ENCODE measurements at places on chromosomes 12 and 14.

DNA sequence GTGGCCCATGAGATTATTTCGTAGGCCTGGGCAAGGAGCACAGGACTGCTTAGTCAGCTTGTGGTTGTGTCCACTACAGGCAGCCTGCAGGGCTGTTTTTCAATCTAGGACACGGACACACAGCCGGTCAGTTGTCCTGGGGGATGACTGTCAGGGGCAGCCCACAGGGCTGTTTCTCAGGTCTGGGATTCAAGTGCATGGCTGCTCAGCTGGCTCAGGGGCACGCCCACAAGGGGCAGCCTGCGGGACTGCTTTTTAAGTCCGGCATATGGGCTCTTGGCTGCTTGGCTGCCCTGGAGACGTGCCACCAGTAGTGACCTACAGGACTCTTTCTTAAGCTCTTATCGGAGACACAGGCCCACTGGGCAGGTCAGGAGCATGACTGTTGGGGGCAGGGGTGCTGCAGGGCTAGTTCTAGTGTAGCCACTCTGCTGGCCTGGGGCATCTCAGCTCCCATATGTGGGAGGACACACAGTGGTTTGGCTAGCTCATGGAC is 26.6 kb upstream of the GTF2A1 start:
- DNase-seq, result no peak

- no peak for DNase-seq
Measured at GRCh38 chr14:88631091-88631490, 68.3 kb downstream of the ZC3H14 start.

GRCh38 chr12:100824476-100824875 is 29.9 kb downstream of the ANO4 start:
- DNase-seq, result no peak

- DNase-seq, result no peak
Measured at GRCh38 chr12:31015215-31015614, 58.4 kb upstream of the DDX11 start.

GRCh38 chr12:113348849-113349536 is 9.4 kb upstream of the PLBD2 start:
- DNase-seq, result peak; percentile 38

DNA sequence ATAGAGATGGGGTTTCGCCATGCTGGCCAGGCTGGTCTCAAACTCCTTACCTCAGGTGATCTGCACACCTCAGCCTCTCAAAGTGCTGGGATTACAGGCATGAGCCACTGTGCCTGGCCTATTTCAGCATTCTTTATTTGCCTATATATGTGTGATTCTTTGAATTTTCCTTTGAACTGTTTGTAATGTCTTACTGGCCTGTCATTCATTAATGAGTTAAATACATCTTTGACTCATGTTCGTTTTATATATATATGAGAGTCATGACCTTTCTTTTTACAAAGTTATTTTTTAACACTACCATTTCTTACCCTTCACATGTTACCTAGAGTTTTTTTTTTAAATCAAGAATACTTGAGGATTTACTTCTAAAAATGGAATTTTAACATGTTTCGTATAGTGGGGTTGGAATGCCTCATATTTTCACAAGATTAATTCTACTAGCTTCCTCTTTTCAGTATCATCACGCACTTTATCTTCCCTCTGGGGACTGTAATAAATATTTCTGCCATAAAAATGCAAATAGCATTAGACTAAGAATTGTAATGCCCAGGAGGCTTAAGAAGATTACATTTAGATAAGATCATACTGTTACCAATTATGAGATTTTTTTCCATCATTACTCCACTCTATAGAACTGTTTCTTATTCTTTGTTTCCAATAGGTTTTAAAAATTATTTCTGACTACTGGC is 66.7 kb downstream of the NTN4 start:
- DNase-seq, result no peak

DNA sequence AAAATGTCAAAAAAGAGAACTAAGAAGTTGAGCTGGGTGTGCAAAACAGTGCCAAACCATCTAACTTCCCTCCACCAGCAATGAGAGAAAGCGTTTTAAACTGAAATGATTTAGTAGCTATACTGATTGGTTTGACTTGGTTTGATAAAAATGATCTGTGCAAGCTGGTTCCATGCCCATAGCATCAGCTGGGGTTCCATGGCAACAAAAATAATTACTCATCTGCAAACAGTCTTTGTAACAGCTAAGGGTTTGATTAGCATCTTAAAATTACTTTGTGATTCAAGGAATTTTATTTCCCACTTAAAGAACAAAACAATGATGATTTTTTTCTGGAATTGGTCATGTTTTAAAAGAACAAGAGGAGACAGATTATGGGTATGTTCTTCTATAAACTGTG is 15.0 kb upstream of the BICD1 start:
- no peak for DNase-seq

DNA sequence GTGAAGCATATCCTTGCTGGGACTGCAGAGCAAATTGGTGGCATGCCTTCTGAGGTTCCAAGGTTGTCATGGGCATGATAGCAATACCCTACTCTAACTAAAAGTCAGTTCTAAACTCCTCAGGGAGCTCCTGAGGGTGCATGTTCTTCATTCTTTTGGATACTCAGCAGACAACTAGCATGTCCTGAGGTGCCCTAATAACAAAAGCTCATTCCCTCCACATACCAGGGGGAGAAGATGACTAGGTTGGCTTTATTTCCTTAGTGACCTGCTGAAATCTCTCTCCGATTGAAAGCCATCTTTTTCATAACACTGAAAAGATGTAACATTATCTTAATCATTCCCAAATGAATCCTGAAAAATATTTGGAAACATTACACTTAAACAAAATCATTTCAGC is 188.7 kb upstream of the IGF1 start:
- no peak for DNase-seq

DNA sequence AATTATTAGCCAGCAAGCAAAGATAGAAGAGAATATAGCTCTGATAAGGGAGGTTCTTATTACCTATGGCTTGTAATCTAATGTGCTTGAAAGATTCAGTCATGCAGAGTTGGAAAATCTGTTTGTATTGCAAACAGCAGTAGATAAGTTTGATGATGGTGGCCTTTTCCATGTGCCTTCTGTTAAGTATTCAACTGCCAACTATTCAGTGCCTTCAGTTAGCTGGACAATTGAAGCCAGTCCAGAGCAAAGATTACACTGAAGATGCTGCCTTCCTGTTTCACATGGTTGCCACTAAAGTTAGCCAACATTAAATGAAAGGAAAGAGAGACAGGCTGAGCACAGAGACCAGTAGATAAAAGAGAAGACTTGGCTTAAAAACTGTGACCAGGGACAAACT is 92.7 kb upstream of the SLC38A2 start:
- no peak for DNase-seq

GRCh38 chr12:69329669-69330428 is 18.3 kb upstream of the LYZ start:
- no peak for DNase-seq

- no peak for DNase-seq
Measured at GRCh38 chr14:69873877-69874780, 5.1 kb upstream of the SMOC1 start.

- DNase-seq, result no peak
Measured at GRCh38 chr14:68908803-68909202, 70.3 kb downstream of the ACTN1 start.

- peak; percentile 7 for DNase-seq
Measured at GRCh38 chr12:90321369-90321768, 612.7 kb upstream of the ATP2B1 start.

DNA sequence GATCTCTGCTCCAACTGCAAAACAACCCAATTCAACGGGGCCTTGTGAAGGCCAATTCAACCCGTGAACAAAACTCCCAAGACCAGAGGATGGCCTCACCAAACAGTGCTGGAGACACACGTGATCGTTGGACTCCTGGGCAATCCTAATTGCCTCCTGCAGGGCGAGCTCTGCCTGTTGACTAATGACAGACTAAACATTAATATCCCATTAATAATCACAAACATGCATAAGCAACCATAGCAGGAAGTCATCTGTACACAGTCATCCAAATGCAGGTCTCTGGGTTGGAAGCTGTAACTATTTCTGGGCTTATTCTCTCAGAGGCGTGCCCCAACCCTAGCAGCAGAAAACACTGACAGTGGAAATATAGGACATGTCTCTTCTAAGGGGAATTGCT is 21.0 kb downstream of the ANAPC5 start:
- DNase-seq, result no peak

Data from iPS-NIHi11 (cell line).